Endothelial cell (in vitro differentiated cells): ENCODE measurements at places on chromosomes 5 and 9.

- H3K27me3 ChIP-seq, result no peaks in the 10 kb centered on the region
- no peak overlapping the region for H3K27ac ChIP-seq
- H3K4me1 ChIP-seq, result no peaks in the 10 kb centered on the region
- peaks cover 12% of the 10 kb centered on the region for H3K36me3 ChIP-seq
- DNase-seq, result no peak
- no peak overlapping the region for H3K4me3 ChIP-seq
Measured at GRCh38 chr5:55363856-55364255, 56.1 kb downstream of the MTREX start.

GRCh38 chr9:134268747-134269146 is 57.5 kb upstream of the RXRA start:
- no peak overlapping the region for H3K27ac ChIP-seq
- no peaks in the 10 kb centered on the region for H3K36me3 ChIP-seq
- H3K4me1 ChIP-seq, result no peaks in the 10 kb centered on the region
- peaks cover 10% of the 10 kb centered on the region for H3K27me3 ChIP-seq
- DNase-seq, result no peak

DNA sequence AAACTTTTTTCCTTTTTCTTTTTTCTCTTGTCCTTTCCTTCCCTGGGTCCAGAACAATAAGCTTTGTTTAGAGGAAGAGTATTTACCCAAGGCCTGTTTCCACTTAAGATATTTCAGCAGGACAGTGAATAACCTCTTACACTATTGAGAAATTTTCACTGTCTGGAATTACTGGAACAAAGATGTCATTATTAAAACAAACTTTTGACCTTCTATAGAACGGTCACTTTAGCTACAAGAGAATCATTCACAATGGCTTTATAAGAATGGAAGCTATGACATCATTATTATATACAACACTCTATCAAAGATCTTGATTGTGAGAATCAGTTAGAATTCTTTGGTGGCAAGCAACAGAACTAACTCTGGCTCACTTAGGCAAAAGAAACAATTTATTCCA is 22.0 kb upstream of the ARHGAP26 start:
- peaks cover 3% of the 10 kb centered on the region for H3K27me3 ChIP-seq
- peaks cover 74% of the 10 kb centered on the region for H3K4me1 ChIP-seq
- no peaks in the 10 kb centered on the region for H3K36me3 ChIP-seq

DNA sequence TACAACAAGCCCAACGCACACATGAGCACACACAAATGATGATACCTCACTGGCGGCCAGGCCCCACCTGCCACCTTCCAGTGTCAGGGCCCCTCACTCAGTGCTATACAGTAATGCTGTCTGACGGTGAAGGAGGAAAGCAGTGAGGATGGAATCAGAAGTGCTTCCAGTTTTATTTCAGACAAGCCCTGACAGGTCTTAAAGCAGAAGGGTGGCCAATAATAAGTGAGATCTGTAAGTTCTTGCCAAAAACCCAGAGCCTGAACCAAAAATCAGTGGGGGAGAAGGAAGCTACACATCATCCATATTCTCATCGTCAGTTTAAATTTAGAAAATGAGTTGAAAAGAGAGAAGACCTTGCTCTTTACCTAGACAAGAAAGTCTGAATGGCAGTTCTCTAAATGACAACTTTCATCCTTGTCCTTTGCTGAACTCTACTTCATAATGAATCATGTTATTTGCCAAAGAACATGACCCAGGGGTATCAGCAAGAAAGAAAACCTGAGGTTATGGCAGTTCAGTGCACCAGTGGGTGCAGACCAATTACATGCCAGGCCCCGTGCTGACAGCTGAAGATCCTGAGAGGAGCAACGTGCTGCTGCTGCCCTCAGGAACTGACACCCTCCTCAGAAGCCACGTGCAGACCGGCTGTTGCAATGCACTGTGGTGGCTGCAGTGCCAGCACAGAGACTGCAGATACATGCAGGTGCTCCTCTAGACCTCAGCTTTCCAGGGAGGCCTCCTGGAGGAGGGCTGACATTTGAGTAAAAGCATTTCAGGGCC is 118.7 kb downstream of the DROSHA start:
- DNase-seq, result no peak
- H3K27ac ChIP-seq, result no peak overlapping the region
- H3K36me3 ChIP-seq, result peaks cover 24% of the 10 kb centered on the region
- peaks cover 1% of the 10 kb centered on the region for H3K27me3 ChIP-seq
- no peak overlapping the region for H3K4me3 ChIP-seq

DNA sequence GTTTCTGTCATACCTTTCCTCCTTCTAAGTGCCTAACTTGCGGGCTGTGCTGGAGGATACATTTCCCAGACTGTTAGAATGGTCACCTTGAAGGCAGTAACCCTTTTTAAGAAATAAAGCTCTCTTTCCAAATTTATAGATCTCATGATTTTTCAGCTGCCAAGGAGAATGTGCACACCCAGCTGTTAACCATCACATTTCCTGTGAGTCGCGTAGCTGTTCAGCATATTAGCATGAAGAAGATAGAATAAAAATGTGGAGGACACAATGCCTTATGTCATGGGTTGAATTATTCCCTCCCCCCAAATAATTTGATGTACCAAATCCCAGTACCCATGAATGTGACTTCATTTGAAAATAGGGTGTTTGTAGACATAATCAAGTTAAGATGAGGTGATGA is 729.4 kb downstream of the MTRR start:
- H3K4me3 ChIP-seq, result no peak overlapping the region
- DNase-seq, result no peak
- no peak overlapping the region for H3K27ac ChIP-seq
- H3K4me1 ChIP-seq, result no peaks in the 10 kb centered on the region
- no peaks in the 10 kb centered on the region for H3K36me3 ChIP-seq

GRCh38 chr9:125990186-125990792 is 243.1 kb downstream of the PBX3 start:
- no peaks in the 10 kb centered on the region for H3K4me1 ChIP-seq
- no peak overlapping the region for H3K4me3 ChIP-seq
- no peaks in the 10 kb centered on the region for H3K36me3 ChIP-seq
- peak overlapping the region; percentile 42 for H3K27ac ChIP-seq
- no peak for DNase-seq
- peaks cover 12% of the 10 kb centered on the region for H3K27me3 ChIP-seq

- H3K27ac ChIP-seq, result no peak overlapping the region
- H3K27me3 ChIP-seq, result peaks cover under 1% of the 10 kb centered on the region
- peaks cover 6% of the 10 kb centered on the region for H3K4me1 ChIP-seq
- DNase-seq, result no peak
- H3K4me3 ChIP-seq, result no peak overlapping the region
Measured at GRCh38 chr5:60519372-60519771, 180.6 kb downstream of the DEPDC1B start.

DNA sequence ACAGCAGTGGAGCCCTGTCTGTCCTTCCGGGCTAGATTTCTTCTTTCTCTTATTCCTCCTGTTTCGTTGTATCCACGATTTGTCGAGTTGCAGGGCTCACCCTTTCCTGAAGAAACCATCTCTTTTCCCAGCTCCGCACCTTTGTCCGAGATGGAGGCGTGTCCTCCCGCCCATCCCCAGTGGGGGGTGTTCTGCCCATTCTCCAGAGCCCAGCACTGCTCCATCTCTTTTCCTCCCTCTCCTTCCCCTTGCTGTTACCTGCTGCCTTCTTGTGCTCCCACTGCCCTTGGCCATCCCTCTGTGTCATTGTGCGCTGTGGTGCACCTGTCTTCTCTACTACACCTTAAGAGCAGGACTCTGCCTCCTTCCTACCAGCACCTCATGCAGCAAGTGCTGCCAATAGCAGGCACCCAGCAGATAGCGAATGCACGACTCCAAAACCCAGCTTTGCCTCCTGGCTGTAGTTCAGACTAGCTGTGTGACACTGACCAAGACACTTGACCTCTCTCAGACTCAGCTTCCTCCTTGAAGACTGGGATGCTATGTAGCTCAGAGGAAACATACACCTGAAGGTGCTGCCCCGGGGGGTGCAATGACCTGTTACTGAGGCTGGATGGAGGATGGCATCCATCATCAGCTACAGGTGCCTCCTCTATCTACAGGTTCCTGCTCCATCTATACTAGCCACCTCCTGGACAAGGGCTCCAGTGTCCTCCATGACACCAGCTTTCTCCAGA is 8.9 kb downstream of the OR13J1 start:
- peaks cover 35% of the 10 kb centered on the region for H3K4me1 ChIP-seq
- no peak overlapping the region for H3K27ac ChIP-seq
- H3K4me3 ChIP-seq, result no peak overlapping the region

- H3K36me3 ChIP-seq, result no peaks in the 10 kb centered on the region
- H3K4me1 ChIP-seq, result no peaks in the 10 kb centered on the region
- no peak for DNase-seq
- H3K4me3 ChIP-seq, result no peak overlapping the region
- peaks cover 1% of the 10 kb centered on the region for H3K27me3 ChIP-seq
Measured at GRCh38 chr5:36724467-36725332, 118.3 kb downstream of the SLC1A3 start.

DNA sequence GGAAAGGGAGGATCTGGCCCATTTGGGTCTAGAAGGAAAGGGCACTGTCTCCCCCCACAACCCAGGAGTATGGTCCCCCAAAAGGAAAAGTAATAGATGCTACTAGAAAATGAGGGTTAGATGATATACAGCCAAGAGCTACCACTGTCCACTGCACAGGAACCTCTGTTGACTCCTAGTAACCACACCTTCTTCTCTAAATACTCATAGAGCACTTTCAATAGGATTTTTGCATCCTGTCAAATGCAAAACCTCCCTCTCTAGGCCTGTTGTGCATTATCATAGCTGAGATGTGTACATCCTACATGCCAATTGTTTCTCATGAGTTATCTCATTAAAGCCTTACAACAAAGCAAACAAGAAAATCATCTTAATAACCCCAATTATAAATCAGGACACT is 66.8 kb downstream of the THBS4 start:
- peaks cover 4% of the 10 kb centered on the region for H3K36me3 ChIP-seq
- no peak for DNase-seq
- H3K27me3 ChIP-seq, result peaks cover 5% of the 10 kb centered on the region
